ENCODE measurements at places on chromosomes 5 and 9. TPM values are rescaled to one million over a fixed set of nuclear protein-coding genes. Genes with fewer than 3 reads are reported as not detected.

Gene CXCL14
- not detected for total RNA-seq

Gene SPOCK1
- not detected for total RNA-seq

Gene SHLD3
- total RNA-seq: 4.7 TPM

Gene CDH9
- not detected for total RNA-seq

Gene SLC6A7
- total RNA-seq: not detected

Gene NRG2
- total RNA-seq: not detected

Gene ZNF608
- total RNA-seq: not detected

Gene RNF183
- total RNA-seq: not detected

Gene UIMC1
- 56.0 TPM for total RNA-seq

Gene TAF11L10
- not detected for total RNA-seq

Gene TXNDC8
- not detected for total RNA-seq

Gene CYLC2
- not detected for total RNA-seq

Gene NOL6
- 32.2 TPM for total RNA-seq

Gene IFNE
- not detected for total RNA-seq

Gene IFNA2
- total RNA-seq: not detected

Gene TTC39B
- total RNA-seq: 24.8 TPM
